ENCODE measurements at places on chromosomes 13 and 19.

DNA sequence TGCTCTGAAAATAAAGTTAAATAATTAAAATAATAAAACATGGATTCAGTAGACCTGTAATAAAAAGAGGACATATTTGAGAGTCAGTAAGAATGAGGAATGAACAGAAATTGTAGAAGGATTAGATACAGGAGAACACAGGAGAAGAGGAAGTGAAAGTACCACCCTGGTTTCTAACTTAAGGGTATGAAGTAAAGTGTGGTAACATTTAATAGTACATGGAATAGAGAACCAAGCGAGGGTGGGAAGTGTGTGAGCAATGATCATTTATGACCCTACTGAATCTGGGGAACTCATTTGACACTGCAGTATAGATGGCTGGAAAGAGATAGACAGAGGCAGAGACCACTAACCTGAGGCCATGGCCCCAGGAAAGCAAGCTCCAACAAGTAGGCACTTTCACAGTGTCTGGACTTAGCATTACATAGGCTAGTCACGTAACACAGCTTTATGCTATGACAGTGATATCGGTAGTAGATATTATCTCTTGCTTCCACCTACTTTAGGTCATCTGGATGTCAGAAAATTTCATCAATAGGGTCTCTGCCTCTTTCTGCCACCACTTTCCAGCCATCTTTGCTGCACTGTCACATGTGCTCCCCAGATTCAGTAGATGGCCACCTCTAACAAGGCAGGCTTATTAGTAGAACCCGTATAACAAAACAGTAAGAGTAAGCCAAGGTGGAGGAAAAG, 633.9 kb upstream of the MIR17HG start:
- no peak for DNase-seq

DNA sequence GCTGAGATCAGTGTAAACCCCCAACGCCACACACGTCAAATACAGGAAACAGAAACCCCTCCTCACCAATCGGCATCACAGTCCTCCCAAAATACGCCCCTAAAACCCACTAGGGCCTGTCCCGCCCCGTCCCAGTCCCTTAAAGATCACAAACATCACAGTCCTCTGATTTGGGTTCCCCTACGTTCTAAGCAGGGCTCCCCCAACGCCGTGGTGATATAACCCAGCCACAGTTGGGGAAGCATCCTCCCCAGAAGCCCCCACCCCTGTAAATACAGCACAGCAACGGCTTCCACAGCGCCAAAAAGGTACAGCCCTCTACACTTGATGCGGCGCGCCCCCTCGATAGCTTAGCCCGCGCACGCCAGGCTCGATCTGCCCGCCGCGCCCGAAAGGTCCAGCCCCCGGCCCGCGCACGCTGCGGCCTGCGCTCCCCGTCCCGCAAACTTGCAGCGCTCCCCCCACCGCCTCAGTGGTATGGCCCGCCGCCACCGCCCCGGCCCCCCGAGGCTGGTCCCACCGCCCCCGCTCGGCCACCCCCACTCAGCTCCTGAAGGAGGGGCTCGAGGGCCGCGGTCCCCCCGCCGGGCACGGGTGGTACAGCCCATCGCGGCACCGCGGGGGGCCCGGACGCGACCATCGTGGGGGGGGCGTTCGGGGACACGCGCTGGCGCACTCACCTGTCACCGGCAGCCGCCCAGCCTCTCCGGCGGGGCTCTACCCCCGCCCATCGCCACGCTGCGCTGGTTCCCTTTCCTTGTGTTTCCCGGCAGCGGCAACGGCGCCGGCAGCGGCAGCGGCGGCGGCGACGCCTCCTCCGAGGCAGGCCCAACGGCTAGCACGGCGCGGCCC, at the start of gene AKT2:
Gene AKT2, minus strand, starts transcription at position 845 of the 852 bp plus-strand sequence. CDS start 20,078 bp downstream, outside the sequence.
- DNase-seq: peak; percentile 64

DNA sequence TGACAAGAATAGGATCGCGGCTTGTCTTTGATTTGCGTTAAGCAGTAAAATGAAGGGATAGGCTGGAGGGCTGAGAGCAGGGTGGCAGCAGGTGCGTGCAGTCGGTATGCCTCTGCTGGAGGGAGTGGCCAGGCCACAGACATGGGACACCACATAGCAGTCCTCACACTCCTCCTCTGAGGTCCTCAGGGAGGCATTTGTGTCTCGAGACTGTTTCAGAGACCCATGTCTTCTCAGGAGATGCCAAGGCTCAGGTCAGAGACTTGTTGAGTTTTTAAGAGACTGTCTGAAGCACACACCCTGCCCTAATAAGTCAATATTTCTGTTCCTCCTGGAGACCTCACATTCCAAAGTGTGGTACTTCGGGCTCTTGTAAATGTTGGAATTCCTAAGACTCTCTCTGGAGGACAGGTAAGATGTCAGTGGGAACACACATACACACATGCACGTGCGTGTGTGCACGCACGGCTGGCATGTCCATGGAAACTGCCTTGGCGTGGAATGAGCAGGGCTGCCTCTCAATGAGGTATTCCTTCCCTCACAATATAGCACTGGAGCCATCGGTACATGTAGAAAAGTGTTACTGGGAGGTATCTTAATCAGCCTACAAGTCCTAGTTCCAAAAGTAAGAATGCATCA, 46.4 kb downstream of the COL4A2 start:
- no peak for DNase-seq

DNA sequence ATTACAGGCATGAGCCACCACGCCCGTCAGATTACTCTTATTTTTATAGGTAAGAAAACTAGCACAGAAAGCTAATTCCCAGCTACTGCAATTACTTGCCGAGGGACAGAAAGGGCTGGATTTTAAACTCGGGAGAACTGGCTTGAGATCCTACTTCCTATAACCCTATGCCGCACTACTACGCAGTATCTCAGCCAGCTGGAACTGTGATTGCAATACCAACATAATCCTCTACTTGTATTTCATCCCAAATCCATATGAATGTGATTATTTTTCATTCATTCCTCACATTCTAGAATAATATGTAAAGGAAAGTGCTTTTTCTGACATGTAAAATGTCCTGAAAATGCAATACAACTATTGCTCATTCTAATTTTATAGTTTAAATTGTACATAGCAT, 773.8 kb upstream of the GPC6 start:
- DNase-seq: no peak

DNA sequence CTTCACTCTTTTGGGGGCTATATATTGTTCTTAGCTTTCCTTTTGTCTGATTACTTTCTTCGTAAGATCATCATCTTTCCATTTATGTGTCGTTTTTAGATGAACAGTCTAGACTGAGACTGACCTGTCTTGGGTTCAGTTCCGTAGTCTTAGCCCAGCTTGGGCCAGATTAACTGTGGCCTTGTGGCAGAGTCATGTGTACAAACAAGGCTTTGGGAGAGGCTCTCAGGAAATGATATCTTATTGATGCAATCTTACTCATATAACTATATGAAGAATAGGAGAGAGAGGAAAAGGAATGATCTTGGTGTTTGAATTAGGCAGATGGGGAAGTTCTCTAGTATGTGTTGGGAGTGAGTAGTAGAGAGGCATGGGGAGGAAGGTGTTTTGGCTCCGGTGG, 6.8 kb upstream of the ERCC5 start:
- no peak for DNase-seq

GRCh38 chr13:109255141-109255856, 531.1 kb downstream of the IRS2 start:
- DNase-seq: no peak

DNA sequence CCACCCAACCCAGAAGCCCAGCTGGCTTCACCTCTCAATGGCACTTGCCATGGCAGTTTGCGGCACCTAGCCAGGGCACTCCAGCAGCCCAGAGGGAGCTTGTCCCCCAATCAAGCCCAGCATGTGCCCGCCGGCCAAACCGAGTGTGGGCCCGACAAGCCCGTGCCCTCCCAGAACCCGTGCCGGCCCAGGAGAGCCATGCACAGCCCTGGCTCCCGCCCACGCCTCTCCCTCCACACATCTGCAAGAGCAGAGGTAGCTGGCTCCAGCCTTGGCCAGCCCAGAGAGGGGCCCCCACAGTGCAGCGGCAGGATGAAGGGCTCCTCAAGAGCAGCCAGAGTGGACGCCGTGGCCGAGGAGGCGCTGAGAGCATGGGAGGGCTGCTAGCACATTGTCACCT, 2278.0 kb upstream of the PCDH20 start:
- DNase-seq: no peak

GRCh38 chr13:111280681-111281585, 39.5 kb upstream of the TEX29 start:
- DNase-seq: no peak

GRCh38 chr13:98613591-98613990, 36.7 kb upstream of the STK24 start:
- no peak for DNase-seq

DNA sequence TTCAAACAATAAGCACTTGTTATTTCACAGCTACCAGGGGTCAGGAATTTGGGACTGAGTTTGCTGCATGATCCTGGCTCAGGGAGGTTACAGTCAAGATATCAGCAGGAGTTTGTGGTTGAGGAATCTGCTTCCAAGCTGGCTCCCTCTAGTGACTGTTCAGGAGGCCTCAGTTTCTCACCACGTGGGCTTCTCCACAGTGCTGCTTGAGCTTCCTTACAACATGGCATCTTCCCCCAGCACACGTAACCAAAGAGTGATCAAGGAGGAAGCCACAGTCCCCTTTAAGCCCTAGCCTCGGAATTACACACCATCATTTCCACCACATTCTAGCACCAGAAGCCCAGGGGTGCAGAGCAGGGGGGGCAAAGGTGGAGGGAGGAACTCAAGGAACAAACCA, 28.8 kb downstream of the CELF5 start:
- DNase-seq: no peak
